T-helper 1 cell (primary cell): ENCODE measurements at places on chromosomes 16 and 17.

GRCh38 chr16:48157794-48158193 lies 2.0 kb upstream of the ABCC12 start:
- DNase-seq: no peak

DNA sequence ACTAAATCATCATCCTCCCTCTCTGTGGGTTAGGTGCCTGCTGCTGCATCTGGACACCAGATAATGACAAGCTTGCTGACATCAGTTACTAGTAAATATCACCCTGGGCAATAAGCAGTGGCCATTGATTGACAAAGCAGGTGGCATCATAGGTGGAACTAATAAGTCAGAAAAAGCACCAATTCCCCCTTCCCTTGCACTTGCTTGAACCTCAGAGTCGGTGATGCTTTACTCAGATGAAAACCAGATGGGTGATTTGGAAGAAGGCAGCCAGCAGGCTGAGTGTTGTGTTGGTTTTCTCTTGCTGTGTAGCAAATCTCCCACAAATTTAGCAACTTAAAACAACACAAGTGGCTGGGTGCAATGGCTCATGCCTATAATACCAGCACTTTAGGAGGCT lies 146.9 kb upstream of the NOL11 start:
- no peak for DNase-seq

- DNase-seq: no peak
Measured at GRCh38 chr17:17243163-17243562, 6.2 kb upstream of the FLCN start.

DNA sequence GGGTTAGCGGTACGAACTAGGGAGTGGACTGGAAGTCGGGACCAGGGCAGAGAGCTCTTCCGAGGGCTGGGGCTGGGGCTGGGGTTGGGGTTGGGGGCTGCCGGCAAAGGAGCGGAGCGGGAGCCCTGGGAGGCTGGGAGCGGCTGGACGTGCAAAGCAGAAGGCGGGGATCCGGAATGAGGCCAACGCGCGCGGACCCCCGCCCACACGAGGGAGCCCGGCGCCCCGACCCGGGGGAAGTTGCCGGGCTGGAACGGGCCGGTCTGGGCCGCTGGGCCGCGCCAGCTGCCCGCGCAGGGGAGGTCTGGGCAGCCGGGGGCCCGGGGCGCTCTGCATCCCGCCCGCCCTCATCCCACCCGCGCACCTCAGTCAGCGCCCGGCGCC lies 323 bp downstream of the ST3GAL2 start:
- no peak for DNase-seq

DNA sequence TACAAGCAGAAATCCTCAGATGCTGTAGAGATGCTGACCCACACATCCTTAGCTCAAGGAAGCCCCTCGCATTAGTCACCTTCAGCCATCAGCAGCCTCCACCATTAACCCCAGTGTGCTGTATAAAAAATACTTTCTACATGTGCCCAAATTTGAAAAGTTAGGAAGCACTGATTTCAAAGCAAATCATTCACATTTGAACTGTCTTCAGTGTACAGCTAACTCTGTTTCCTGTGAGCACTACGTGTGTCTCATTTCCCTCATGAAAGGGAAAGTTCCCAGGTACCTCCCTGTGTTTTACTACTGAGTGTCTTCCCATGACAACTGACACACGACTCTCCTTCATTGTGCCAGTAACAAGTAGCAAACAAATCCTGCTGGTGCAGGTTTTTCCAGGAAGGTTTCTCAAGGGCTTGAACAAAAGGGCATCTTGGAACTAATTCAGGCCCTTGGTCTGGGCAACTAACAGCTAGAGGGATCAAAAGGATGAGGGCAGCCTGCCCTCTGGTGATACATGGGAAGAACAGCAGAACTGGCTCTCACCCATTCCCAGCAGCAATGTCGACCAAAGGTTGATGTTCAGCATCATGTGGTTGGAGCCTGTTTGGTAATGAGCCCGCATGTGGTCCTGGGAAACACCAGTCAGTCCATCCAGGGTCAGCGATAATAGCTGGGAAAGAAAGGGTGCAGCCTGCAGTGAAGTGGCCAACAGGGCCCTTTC lies 4.0 kb downstream of the SLC35B1 start:
- DNase-seq: no peak

GRCh38 chr17:21288571-21289017 lies 4.1 kb downstream of the MAP2K3 start:
- no peak for DNase-seq

GRCh38 chr17:79065105-79065670 lies 9.4 kb upstream of the ENGASE start:
- DNase-seq: no peak

DNA sequence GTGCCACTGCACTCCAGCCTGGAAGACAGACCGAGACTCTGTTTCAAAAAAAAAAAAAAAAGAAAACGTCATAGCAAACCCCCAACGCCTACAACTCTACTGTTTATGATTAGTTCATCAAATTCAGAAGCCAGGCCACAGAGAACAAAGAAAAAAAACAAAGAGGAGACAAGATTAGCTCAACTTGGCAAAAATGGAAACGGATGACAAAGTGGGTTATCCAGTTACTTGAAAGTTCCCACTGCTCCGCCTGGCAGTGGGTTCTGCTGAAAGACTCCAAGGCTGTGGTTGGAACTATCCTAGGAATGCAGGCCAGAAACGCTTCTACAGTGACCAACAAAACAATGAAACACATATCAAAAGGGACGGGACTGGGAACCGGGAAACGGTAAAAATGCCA lies 53.1 kb downstream of the MRM3 start:
- no peak for DNase-seq

GRCh38 chr17:50125420-50125997 lies 4.5 kb downstream of the SAMD14 start:
- DNase-seq: no peak

- no peak for DNase-seq
Measured at GRCh38 chr17:66635386-66636045, 199.4 kb upstream of the CACNG5 start.

DNA sequence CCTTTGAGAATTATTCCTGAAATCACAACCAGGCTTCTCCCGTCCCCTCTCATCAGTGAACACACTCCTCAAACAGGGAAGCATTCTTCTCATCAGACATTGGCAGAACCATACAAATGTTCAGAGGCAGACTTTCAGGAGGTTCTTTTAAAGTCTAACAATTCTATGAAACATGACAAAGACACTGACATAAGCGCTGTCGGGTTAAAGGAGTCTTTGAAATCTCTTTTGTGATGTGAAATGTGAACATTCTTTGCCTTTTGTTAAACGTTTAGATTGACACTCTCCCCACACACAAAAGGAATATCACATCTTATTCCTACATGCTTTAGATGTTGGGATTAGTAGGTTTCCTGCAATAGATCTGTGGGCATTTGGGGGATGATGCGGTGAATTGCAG lies 63.9 kb downstream of the NETO2 start:
- no peak for DNase-seq

GRCh38 chr16:12393239-12393638 lies 410.4 kb downstream of the CPPED1 start:
- DNase-seq: no peak

GRCh38 chr17:40622509-40622928 lies 25.1 kb downstream of the SMARCE1 start:
- peak; percentile 28 for DNase-seq

GRCh38 chr17:65515959-65516948 lies 45.2 kb downstream of the AXIN2 start:
- DNase-seq: no peak

DNA sequence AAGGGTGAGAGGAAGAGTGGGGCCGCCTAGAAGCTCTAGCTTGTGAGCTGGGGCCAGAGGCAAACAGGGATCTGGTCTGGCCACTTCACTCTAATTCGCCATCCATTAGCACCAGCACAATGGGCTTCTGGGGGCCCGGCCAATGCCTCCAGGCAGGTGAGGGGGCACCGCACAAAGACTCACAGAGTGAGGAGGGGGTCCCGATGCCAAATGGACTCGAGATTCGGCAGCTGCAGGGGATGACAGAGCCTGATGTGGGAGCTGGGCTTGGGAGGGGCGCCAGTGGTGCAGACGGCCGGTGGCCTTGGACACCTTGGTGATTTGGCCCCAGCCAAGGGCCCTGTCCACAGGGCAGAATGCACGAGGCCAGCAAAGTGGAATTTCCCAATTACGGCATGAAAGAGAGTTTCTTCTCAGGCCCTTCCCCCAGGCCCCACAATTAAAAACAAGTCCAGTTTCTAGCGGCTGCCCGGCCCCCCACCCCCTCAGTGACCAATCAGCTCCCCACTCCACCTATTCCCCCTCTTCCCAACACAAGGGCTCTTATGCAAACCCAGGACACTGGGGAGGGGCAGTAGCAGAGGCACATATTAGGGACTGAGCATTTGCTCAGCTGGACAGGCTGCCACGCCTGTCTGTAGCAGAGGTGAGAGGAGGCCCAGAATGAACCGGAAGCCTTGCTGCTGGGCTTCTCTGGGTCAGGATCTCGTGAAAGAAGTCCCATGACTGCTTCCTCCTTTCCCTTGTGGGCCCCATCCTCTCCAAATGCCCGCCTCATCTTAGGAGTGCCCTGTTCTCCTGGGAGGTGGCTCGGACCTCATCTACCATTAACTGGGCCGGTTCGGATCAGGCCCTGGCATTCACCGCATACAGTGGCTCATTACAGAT lies 39.4 kb upstream of the MTSS2 start:
- no peak for DNase-seq

DNA sequence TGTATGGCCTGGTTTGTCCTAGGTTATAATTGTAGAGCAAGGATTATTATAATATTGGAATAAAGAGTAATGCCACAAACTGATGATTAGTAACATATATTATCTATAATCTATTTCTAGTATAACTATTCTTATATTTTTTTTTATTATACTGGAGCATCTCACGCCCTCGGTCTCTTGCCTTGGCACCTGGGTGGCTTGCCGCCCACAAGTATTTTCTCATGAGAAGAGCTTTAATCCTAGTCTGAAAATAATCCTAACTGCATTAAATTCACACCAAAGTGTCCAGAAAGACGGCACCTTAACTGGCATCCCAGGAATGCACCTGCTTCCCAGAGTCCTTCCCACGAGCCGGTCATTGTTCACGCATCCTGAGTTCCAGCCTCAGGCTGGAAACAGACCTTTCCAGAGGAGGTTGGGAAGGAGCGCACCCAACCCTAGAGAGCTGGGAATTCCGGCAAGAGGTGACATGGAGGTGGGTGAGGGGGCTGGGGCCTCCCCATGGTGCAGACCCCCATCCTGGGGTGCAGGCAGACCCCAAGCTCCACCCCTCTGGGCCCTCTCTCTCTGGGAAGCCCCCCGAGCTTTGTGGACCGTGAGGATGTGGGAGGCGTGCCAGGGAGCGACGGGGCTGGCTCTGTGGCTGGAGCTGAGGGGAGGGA lies 15.9 kb downstream of the CHMP1A start:
- DNase-seq: no peak

GRCh38 chr17:59683283-59683682 lies 23.9 kb downstream of the PTRH2 start:
- DNase-seq: no peak

DNA sequence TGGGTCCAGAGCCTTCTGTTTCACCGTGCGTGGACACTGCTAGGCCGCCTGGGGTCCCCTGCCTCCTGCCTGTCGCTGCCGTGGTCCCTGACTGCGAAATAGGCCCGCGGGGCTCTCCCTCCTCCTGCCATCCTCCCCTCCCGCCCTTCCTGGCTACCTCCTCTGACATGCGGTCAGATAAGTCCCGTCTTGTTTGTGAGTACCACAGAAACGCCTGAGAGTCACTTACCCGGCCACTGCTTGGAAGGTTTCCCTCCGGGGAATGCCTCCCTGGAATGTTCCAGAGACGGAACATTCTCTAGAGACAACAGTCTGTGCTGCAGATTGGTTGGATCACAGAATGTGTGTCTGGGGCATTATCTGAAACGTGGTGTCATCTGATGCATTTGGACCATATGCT lies 22.7 kb downstream of the CIBAR2 start:
- DNase-seq: no peak

- no peak for DNase-seq
Measured at GRCh38 chr17:77450742-77451244, 310.0 kb downstream of the SEC14L1 start.

- no peak for DNase-seq
Measured at GRCh38 chr17:15657868-15658267, 26.2 kb downstream of the TRIM16 start.

GRCh38 chr17:78253946-78254672 lies 22.7 kb downstream of the TMEM235 start:
- DNase-seq: peak; percentile 61

DNA sequence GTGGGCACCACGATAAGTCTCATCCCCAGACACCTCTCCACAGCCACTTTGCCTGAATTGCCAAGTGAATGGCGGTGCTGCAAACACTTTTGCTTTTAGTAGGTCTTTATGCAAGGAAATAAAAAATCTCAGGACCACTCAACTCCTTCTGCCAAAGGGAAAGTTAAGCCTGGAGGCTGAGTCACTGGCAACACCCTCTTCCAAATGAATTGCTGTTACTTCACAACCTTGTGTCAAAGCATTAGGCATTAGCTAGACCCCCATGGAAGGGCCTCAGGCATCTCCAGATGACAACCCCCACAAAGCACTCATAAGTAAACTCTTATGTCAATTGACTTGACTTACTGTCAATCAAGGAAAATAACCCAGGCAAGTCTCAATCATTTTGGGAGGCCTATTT lies 43.0 kb downstream of the RNF112 start:
- no peak for DNase-seq

DNA sequence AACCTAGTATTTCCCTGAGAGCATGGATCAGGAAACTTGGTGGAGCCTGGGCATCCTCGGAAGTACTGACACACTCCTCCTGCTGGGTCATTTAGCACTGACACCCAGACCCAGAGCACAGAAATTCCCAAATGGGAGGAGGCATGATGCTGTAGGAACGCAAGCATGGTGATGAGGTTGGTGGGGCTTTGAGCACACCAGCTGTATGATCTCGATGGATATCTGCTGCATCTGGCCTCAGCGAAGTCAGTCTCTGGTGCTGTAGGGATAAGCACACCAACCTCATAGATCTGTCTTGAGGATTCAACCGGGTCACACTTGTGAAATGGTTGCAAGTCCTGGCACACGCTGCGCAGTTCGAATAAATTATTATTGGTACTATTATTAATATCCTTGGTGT lies 52.5 kb downstream of the SHISA6 start:
- no peak for DNase-seq

DNA sequence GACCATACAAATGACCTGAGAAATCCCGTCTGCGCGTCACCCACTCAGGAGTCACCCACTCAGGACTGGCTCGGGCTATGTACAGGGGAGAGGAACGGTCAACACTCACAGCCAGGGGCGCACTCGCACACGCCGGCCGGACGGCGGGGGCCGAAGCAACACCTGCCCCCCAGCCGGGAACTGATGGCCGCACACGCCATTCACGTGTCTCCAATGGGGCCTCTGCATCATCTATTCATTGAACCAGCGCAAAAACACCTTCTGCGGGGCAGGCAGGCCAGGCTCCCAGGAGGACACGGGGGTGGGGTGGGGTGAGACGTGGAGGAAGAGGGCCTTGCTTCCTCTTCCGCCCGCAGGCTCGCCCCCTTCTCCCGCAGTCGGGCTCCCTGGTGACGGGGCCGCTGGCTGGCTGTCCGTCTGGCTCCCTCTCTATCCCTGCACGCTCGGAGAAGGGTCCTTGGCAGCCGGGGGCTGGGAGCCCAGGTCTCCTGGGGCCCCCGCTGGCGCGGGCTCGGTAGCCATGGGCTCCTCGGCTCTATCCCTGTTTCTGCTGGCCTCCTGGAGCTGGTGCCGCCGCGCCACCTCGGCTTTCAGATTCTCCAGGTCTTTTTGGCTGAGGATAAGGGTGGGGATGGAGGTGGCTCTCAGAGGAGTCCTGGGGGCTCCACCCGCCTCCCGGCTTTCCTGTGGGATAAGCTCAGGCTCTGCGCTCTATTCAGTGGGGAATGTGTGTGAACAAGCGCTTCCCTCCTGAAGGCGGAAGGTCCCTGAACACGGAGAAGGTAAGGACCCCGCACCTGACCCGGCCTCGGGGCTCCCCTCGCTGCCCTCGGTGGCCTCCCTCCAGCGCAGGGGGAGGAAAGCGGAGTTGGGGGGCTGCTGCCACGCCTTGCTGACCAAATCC lies 21.1 kb downstream of the CLUH start:
- no peak for DNase-seq
